ENCODE measurements at places on chromosomes 2 and 18. TPM values are rescaled to one million over a fixed set of nuclear protein-coding genes. Genes with fewer than 3 reads are reported as not detected.
A peak's percentile ranks its signal among the peaks of the same experiment; 100 is the strongest.

MBD5 gene
- total RNA-seq, result 20.5 TPM

HSPD1 gene
- 995 TPM for total RNA-seq

DNA sequence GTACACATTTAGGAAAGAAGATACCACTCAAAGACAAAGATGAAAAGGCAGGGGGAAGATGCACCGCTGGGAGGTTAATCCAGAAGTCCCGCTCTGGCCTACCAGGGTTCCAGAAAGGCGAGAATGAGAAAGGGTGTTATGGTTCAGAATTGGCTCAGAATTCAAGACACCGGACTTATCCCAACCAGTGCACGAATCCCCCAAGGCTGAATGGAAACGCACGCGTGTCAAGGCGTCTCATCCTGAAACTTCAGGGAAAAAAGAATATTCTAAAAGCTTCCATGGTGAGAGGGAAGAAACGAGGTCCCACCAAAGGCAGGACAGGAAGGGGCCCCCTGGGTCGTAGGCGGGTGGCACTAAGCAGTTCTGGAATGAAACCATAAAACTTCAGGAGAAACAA is 71.9 kb downstream of the SLC66A2 start:
- no peak for DNase-seq

- no peak for DNase-seq
Observed at GRCh38 chr2:98900721-98901120, 35.3 kb downstream of the CRACDL start.

DNA sequence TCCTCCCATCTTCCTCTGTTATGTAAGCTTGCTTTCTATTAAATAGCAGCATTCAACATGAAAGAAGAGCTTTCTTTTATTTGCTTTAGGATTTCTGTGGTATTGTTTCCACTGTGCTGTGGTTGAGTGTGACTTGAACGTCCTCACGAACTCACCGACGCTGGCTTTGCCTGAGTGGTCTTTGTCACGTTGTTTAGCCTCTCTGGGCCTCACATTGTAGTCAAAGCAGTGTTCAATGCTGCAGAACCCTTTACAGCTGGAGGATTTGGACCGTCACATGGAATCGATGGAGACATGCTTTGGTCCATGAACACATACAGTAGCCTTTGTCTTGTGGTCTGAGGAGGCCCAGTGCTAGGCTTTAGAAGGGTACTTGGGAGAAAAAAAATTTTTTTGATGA is 66.3 kb downstream of the TANC1 start:
- DNase-seq, result no peak

DNA sequence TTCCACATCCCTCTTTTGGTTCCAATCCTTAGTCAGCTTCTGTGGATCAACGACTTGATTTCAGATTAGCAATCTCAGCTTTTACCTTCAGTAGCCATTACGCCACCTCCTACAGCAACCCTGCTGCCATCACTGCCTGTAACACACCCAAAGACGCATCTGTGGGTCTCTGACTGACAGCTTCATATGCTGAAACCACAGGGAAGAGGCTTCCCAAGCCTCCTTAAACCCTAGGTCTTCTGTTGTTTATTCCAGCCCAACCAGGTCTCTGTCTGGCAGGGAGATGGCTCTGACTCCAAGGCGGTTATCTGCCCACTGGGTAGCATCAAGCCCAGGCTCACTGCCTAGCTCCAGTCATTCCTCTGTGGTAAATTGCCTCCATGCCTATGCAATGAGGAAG is 28.6 kb upstream of the TRIB2 start:
- DNase-seq, result no peak

DNA sequence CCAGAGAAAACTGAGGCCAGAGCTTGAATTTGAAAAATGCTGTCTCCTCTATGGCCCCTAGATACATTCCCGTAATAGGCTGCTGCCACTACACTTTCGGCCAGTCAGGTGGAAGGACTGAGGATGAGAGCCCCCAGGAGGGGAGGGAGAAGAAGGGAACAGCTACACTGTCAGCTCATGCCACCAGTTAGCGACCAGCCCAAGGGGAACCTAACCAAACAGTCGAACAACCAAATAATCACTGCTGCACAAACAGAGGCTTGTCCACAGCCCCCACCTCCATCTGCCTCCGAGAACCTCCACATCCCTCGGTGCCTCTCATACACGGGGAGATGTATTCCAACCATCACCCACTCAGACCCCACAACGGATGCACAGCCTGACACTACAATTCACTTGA is 7.3 kb downstream of the ZNF516 start:
- no peak for DNase-seq

DNA sequence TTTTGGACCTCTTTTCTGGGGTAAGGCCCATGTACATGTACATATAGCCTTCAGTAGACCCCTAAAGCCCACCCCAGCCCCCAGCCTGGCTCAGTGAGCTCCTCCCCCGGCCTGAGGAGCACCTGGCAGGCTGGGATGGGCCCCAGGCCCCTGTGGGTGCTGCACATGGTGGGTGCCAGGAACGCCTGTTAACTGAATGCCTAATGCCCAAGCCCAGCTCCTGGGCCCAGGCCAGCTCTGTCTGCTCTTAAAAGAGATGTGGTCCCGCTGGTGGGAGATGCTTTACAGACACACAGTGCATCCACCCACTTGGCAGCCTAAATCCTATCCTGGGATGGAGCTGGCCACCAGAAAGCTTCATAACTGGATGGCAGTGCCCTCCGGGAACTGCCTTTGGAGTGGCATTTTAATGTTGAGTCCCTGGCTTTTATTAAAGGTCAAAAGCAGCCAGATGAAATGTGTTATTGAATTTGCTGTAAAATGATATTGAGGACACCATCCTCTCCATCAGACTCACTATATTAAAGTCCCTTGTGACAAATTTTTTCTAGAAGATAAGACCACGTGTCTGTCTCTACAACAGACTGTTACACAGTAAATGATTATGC is 7.7 kb upstream of the OXER1 start:
- no peak for DNase-seq

GRCh38 chr2:7722212-7722910 is 805.1 kb downstream of the RNF144A start:
- DNase-seq, result no peak

GRCh38 chr2:46200861-46201605 is 96.2 kb upstream of the EPAS1 start:
- no peak for DNase-seq

- peak; percentile 19 for DNase-seq
Observed at GRCh38 chr2:38835015-38835601, 40.6 kb downstream of the DHX57 start.

- no peak for DNase-seq
Observed at GRCh38 chr2:120774557-120775160, 39.0 kb downstream of the GLI2 start.

All from HCT116 (cell line).